ENCODE measurements at places on chromosomes 7 and 10.

DNA sequence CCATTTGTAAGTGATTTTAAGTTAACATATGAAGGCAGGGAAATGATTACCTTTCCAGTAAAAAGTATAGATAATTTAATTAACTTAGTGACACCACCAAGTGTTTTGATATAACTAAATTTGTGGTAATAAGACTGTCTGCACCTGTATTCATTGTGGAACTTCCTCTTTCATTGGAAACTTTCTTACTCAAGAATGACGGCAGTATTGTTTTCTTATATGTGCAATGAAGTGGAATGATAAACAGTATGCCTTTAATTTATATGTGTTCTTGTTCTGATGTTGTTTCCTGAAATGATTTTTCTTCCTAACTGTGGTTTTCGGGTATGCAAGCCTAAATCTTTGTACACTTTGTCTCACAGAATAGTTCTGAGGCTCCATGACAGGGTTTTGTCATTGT is 46.4 kb downstream of the CASD1 start:
- DNase-seq, result no peak

DNA sequence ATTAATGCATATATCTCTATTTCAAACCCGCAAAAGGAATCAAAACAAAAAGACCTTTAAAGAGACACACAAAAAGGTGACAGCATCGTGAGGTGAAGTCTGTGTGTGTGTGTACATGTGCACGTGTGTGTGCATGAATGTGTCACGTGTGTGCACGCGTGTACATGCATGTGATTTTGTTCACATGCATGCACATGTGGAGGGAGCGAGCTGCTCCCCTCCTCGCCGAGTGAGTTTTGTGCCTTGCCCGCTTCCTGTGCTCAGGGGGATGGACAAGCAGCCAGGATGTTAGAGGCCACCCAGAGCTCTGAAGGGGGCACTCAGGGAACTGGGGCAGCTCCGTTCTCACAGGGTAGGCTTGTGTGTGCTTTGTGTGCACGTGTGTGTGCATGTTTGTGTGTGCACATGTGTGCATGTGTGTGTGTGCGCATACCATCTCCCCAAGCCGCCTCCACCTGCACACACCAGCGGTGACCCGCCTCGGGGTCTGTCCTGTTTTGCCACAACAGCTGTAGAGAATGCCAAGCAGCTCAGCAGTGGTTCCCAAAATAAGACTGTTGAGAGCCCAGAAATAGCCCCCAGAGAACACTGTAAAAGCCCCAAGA is 191.2 kb downstream of the PTPRN2 start:
- no peak for DNase-seq

DNA sequence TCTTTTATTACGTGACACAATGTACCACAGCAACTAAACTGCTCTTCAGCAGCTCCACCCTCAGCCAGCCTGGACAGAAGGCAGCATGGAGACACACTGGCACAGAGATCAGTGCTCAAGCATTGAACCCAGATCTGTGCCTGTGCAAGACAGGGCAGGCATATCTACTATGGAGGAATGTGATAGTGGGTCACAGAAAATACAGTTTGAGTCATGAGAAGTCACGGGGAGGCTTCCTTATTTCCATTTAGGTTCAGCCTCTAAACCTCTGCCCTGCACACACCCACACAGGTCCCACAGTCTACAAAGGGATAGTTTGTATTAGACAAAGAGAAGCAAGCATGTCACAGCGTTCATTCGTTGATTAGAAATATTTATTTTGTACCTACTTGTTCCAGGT is 187.4 kb upstream of the AGR3 start:
- no peak for DNase-seq

DNA sequence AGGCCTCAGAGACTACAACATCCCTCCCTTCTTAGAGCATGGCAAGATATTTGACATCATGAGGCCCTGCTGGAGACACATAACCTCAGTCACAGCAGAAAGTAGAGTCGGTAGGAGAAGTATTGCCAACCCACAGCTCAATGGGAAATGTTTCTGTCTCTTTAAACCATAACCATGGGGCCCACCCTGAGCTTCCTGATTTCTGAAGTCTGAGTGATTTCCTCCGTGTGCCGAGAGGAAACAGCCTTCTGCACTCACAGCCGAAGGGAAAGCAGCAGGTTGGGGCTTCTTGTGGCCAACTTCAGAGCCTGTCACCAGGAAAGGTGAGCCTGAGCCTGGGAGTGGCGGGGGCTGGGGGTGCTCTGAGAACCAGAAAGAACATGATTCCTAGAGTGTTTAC is at the start of gene GIMAP1:
Gene GIMAP1 (plus strand): TSS at position 246 of the 400 bp plus-strand sequence. CDS start 2,435 bp downstream, outside the sequence.
- no peak for DNase-seq

DNA sequence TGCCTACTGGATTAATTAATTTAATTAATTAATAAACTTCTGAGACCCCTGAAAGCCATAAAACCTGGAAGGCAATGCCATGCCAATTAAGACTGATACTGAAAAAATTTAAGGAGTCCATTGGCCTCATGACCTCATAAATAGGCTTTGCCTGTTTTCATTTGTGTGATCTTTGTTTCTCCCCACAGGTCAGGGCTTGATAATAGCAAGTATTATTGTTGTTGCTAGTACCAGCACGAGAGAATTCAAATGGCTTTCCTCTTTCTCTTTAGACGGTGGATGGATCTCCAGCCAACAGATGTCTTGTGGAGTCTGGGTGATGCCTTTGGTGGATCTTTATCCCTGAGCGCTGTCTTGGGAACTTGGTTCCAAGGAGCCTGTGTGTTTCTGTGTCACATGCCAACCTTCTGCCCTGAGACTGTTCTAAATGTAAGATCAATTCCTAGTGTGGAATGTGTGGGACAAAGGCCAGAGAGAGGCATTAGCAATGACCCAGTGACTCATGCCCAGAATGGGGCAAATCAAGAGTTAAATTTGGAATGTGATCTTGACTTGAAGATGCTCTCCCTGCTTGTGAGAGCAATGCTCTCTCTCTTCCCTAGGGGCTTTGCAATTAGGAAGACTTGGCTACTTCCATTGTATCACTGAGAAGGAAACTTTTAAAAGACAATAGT is 17.7 kb downstream of the ACSM6 start:
- DNase-seq, result no peak

- DNase-seq, result no peak
These were observed 400.7 kb upstream of the FOXK1 start for GRCh38 chr7:4281231-4281993.

GRCh38 chr7:16989811-16990413 is 108.1 kb upstream of the AGR3 start:
- DNase-seq, result peak; percentile 46

DNA sequence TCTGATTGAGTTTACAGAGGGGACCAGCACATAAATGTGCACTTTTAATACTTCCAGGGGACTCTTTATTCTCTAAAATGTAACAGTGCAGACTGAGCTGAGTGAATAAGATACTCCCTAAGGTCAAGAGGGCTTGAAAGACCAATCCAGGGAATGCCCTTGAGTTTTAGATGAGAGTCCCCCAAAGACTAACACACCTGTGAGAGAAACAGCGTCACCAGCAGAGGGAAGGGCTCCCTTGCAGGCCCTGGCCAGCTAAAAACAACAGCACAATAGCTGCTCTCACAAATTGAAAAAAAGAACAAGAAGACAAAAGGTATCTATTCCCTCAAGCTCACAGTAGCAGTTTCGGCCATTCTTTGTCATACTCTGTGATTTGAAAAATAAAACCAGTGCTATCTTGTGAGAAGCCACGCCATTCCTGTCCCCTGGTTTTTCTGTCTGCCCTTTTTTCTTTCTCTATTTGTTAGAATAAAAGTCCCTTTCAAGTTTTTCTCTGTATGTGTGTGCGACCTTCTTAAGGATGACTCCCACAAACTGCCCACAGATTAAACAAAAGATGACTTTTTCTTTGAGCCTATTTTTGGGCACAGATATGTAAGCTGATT is 230.4 kb upstream of the BMPER start:
- no peak for DNase-seq

- no peak for DNase-seq
These were observed 153.2 kb downstream of the BTAF1 start for GRCh38 chr10:92076722-92077121.

DNA sequence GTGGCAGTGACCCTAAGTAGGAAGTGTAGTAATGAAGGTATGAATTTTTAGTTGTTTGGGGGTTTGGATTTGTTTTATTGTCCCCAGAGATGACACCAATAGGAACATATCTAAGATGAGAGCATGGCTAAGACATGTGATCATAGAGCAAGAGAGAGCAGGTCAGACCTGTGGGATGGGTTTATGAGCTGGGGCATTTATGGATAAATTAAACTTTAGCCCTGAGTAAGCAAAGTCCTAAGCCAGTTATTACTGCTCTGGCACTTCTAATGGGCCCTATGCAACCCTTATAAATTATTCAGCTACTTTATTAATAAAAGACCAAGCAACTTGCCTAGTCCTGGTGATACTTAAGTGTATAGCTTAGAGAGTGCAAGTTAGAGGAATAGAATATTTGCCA is 85.1 kb downstream of the LRRC4 start:
- DNase-seq, result no peak

DNA sequence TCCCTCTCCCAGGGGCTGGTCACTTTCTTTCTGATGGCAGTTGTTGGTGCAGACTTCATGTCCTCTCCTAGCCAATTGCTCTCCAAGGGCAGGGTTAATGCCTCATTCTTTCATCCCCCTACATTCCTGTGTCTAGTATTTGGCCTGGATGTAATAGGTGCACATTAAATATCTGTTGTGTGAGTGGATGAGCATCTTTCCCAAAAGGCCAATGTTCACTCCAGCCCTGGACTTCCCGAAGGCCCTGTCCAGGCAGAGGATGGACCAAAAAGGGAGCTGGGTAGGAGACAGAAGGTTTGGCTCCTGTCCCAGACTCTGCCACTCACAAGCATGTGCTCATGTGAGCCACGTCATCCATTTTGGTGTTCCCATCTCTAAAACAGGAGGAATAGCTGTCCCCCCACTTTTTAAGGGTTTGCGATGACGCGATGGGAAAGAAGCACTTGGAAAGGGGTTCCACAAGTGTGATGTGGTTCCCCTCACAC is 47.5 kb downstream of the RGS10 start:
- no peak for DNase-seq

DNA sequence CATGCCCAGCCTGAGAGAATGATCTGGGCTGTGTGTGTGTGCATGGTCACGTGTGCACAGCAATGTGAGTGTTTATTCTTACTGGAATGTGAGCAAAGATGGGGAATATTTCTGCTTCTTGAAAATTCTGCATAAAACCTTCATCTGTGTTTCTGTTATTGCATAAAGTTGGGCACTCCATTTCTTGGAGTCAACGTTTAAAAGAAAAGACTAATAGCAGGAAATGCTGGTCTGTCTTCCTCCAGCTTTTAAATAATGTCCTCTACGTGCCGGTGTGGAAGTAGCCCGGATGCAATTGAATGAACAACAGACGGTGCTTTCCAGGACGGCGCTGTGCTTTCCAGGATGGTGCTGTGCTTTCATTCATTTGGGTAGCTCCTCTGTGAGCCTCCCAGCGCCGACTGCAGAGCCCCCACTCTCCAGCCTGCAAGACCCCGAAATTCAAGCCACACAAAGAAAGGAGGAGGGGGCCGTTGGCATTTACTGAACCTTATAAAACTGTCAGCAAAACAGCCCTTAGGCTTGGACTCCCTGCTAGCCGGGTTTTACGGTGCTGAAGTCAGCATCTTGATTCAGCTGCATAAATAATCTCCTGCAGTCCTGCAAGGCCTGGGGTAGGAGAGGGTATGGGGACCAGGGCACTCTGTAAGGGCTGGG is 158.2 kb upstream of the PRKCQ start:
- peak; percentile 52 for DNase-seq

GRCh38 chr7:36683111-36683510 is 41.2 kb downstream of the AOAH start:
- DNase-seq, result no peak

GRCh38 chr10:97428572-97428981 is 2.6 kb downstream of the PGAM1 start:
- DNase-seq, result no peak

GRCh38 chr7:13748998-13749397 is 240.5 kb downstream of the ETV1 start:
- DNase-seq, result no peak

GRCh38 chr10:1732564-1732996 is 4.7 kb downstream of the ADARB2 start:
- DNase-seq, result no peak

DNA sequence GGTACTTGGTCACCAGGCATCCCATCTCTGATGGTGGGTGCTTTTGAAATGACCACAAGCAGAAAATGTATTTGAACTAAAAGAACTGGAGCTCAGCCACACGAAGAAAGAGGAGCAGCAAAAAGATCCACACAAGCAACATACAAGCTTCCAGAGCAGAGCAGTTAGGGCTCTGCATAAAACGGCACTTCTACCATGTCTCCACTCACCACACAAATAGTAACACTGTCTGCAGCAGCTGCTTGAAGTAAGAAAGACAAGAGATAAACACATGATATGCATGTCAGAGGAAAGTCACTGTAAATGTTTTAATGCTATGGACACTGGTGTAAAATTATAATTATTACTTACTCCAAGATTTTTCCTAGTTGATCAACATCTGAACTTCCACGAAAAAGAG is 32.5 kb upstream of the FAM133B start:
- no peak for DNase-seq

DNA sequence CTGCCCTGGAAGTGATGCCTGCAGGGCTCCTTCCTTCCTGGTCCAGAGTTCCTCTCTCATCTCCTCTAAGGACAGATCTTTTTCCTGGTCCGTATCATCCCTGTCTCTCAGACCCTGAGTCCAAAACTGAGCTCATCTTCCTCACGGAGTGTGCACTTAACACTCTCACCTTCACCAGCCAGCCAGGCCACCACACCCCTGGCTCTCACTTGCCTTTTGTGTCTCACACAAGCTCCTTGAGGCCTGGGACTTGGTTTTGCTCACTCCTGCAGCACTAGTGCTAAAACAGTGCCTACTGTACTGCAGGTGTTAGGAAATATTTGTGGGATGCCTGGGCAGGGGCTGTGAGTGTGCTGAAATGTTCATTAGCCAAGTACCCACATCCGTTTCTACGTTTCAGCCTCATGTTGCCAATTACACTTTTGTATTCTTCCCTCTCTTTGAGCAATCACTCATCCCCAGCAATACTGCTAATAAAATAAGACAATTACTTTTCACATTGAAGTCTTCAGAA is 21.4 kb upstream of the PARP12 start:
- DNase-seq, result no peak

DNA sequence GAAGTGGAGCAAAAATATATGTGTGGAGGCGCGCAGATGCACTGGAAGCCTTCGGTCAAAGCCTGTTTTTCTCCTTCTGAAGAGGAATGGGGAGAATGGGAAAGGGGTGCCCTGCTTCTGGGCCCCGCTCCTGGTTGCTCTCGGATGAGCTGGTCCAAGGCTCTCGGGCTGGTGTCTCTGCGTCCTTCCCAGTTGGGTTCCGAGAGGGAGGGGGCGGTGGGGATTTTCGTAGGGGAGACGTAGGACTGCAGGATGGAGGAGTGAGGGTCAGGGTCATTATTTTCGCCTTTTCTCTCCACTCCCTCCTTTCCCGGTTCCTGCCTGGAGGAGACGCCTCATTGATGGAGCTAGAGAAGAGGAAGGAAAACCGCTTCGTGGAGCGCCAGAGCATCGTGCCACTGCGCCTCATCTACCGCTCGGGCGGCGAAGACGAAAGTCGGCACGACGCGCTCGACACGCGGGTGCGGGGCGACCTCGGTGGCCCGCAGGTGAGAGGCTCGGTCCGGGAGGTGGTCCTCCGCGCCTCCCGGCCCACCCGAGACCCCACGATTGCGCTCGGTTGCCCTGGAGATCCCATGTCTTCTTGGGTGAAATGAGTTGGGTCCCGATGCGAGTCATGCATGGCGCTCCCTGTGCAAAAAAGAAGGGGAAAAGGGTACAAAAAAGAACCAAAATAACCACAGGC is 790 bp downstream of the ADAM22 start:
- DNase-seq, result peak; percentile 20

Measured in AG08396 (cell line).